ENCODE measurements at places on chromosomes 3 and 15.

- no peak for DNase-seq
Measured at GRCh38 chr3:153963012-153963411, 158.2 kb upstream of the ARHGEF26 start.

DNA sequence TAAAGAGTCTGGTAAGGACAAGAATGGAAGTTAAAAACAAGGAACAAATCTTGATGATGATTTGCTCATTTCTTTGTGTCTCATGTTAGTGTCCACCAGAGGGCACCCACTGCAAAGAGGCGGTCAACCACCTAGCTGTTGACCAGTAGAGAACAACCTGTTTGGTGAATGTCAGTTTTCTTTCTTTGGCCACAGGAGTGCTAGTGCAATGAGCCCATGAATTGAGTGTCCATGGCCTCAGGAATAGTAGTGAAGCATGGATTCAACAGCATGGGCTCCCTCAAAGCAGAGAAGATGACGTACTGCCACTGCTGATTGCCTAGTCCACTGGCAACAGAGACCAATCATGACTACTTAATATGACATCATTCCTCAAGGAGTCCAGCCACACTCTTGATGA is 10.7 kb upstream of the CNTN6 start:
- DNase-seq: no peak

DNA sequence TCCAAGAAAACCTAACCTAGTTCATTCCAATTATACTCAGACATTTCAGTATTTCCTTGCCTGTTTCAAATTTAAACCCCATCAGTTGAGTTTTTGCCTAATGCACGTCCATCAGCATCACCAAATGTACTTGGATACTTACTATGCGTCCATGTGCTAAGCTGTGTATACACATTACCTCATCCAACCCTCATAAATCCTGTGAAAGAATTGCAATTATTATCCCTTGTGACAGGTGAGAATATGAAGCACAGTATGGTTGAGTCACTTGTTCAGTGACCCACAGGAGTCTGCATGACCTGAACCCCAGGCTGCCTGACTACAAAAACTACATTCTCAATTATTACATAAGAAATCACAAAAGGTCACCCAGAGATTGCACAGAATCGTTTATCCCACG is 2.5 kb downstream of the OR5K2 start:
- DNase-seq: no peak

GRCh38 chr15:51302480-51302879 is 35.9 kb downstream of the CYP19A1 start:
- DNase-seq: no peak

DNA sequence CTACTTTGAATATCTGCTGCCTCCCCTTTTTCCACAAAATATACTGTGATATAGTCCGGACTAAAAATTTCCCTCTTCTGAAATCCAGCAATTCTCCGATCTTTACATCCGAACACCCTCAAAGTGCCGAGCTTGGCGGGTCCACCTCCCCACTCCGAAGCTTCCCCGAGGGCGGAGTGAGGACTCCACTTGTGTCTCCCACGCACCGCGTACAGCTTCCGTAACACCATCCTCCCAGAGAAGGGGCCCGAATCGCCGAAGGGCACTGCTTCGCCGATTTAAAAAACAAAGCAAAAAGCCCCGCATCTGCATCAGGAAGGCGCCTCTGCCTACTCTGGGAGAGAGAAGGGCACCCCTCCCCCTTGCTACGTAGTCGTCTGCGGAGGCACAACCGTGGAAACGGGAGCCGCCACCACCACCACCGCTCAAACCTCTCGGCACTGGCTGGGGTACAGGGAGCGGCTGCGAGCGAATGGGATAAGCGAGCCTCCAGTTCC is 551 bp downstream of the NCBP2 start:
- DNase-seq: peak; percentile 55

- no peak for DNase-seq
Measured at GRCh38 chr15:91471468-91471867, 371.4 kb downstream of the SV2B start.

- no peak for DNase-seq
Measured at GRCh38 chr3:174614036-174614435, 245.1 kb upstream of the NAALADL2 start.

DNA sequence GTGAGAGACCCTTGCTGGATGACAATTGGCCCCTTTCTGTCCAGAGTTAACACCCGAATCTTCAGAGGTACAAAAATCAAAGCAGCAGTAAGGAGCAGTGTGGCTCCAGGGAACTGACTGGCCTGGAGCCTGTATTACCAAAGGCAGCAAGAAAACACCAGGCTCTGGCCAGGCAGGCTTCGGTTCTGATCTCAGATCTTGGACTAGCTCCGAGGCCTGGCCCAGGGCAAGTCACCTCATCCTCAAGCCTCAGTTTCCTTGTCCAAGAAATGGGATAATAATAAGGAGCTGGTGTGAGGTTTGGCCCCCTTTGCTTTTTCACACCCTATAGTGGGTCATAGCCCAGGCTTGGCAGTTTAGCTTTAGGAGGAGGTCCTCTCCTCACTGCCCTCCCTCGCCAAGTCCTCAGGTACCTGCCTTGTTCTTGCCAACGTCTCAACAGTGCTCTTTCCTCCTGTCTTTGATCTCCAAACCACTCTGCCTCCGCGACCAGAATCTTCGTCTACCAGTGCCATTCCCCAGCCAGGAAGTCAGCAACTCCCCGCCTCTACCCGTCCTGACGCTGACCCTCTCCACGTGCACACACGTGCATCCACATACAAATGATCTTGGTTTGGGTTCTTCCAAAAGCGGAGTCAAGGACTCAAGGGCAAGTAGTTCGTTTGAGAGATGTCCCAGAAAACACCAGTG is 82.6 kb upstream of the TLE3 start:
- no peak for DNase-seq

- DNase-seq: no peak
Measured at GRCh38 chr15:70235347-70235746, 137.6 kb upstream of the TLE3 start.

GRCh38 chr15:49387471-49387870 is 35.6 kb upstream of the FGF7 start:
- no peak for DNase-seq

DNA sequence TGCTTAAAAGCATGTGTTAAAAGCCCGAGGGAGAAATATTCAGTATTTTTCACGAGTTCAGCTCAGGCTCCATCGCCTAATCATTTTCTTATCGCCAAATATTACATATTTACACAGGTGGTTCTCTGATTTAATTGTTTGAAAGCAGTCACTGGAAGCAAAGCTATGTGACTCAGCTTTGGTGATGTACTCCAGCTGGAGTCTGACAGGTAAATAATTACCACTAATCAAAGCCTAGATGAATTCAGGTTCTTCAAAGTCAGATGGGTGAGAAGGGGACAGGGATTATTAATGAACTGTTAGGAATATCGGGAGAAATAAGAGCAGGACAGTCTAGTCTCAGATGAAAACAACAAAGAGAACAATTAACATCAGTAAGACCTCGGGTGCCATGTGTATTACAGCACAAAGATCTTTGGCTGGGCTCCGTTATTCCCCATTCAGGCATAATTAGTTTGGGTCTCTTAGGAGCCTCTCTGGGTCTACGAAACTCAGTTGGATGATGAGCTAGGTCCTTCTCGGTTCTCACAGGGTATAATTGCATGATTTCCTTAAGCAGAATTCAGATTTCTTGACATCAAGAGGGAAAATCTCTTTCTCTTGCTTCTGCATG is 331.7 kb upstream of the ADAMTS9 start:
- no peak for DNase-seq

- no peak for DNase-seq
Measured at GRCh38 chr3:169579116-169579710, 84.3 kb downstream of the MECOM start.

- DNase-seq: no peak
Measured at GRCh38 chr15:89203705-89204273, 17.6 kb downstream of the RLBP1 start.

DNA sequence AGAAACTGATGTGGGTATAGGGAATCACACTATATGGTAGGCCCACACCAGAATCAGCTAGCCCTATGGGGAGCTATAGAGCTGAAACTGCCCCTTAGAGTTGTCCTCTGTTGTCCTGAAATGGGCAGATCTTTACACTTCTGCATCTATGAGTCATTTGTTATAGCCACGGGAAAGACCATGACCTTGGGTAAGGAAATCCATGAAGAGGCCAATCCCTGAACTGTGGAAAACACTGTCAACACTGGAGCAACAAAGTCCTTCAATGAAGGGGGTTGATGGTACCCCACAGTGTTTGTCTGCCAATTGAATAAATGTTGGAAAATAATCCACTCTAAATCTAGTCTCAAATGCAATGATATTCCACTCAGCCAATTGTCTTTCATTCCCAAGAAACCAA is 5.2 kb upstream of the CD200R1 start:
- no peak for DNase-seq

DNA sequence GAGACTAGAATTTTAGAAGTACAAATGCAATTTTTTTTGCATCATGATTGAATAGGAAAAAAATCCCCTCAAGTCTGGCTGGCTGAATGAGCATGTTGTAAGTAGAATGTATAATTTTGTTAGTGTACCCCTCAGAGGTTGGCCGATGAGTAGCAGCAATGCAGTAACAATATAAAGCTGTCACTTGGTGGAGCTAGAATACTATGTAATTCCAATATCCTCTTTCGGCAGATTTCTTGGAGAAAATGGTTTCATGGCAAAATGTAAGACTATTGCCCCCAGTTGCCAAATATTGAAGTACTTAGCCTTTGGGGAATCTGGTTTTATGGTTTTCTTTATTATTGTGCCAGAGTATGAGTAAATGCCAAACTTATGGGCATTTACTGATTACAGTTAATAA is 39.8 kb upstream of the SGO1 start:
- peak; percentile 14 for DNase-seq

DNA sequence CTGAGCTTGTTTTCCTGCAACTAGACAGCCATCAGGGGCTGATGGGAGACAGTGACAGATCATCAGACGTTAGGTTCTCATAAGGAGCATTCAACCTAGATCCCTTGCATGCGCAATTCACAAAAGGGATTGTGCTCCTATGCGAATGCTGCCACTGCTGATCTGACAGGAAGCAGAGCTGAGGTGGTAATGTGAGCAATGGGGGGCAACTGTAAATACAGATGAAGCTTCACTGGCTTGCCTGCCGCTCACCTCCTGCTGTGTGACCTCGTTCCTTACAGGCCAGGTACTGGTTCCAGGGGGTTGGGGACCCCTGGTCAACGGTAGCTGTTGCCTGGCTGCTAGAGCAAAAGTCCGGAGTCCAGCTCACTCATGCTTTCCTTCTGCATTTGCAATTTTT is 26.4 kb upstream of the KCNAB1 start:
- no peak for DNase-seq

DNA sequence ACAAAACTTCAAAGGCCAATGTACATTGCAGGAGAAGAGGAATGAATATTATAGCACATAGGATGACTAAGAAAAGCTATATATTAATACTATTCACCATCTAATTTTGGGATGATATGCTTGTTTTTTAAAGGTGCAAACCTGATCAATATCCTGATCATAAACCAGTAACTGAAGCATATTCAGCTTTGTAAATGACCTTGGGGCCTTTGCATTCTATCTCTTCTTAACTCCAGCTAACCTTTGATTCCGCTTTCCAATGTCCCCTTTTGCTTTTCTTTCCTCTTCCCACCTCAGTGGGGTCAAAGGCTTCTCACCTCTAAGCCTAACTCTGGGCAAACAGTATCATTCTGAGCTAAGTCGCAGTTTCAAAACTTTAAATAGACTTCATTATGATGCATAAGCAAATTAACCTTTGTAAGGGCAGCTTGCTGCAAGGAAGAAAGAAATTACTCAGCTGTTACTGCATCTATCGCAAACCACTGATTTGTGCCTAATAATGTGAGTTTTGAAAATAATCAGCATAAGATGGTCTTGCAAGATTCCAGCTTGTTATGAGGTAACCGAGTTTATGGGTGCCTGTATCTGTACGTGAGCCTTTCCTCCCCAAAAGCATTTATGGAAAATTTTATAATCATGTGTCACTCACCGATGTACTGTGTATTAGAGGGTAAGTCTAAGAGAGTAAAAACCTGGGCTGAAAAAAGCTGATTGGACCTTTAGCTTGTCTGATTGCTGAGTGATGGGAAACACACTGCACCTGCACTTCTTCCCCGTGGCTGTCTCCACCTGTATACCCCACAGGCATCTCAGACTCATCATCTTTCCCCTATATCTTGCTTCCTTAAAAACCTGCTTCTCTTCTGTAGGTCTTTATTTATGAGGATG is 116.8 kb downstream of the TPRG1 start:
- no peak for DNase-seq

GRCh38 chr3:134052370-134052769 is 22.6 kb upstream of the SLCO2A1 start:
- no peak for DNase-seq

DNA sequence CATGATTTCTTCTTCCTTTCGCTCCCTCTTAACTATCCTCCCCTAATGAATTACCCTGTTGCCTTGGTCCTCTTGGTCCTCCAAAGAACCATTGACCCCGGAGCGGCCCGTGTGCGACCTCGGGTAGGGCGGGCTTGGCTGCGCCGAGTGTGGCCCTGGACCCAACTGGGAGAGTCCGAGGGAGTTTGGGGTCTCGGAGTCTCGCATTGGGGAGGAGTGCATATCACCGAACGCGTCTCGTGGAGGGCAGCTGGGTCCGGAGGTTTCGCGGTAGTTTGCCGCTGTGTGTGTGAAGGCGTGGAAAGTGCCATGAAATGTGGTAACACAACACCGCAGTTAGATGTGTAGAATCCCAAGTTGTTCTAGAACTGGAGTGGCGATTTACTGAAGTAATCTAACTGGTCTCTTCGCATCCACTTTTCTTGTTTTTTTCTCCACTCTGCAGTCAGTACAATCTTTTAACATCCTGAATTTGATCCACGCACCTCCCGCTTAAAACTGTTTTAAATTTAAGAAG is 363 bp downstream of the GTF2E1 start:
- DNase-seq: no peak

GRCh38 chr3:54563501-54564200 is 364.2 kb downstream of the LRTM1 start:
- DNase-seq: no peak

GRCh38 chr15:22963641-22964040 is 16.5 kb downstream of the CYFIP1 start:
- DNase-seq: no peak

DNA sequence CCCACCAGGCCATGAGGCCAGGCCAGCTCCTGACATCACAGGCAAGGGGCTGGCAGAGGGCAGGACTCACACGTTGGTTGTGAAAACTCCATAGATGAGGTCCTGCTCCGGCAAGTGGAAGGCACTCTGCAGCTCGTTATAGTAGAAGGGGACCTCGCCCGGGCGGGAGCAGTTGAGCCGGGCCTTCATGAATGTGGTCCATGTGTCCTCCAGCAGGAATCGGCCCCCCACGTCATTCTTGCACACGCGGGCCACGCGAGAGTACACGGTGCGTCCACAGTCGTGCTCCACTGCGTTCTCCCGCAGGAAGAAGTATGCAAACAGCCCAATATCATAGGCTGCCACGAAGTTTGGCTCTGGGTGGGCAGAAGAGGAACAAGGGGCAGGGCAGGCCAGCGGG is 101.2 kb downstream of the SEMA5B start:
- no peak for DNase-seq

Data from iPS-NIHi11 (cell line).